ENCODE measurements at places on chromosomes 11 and 22.

DNA sequence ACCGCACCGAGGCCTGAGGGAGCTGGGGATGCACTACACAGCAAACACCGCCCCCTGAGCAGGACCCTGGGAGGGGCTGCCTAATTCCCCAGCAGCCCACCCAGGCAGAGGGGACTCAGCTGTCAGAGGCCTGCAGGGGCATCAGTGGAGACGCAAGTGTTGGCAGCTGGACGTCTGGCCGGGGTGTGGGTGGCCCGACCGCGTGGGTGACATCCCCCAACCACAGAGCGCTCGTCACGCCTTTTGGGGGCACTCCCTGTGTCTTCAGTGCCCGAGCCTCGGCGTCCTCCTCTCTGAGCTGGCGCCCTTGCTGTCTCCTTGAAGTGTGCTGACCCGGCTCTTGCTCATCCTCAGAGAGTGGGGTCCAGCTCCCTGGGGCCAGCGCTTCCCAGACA lies 150.2 kb downstream of the BRD1 start:
- DNase-seq = no peak

- no peak for DNase-seq
These were observed 200.6 kb upstream of the CTSC start for GRCh38 chr11:88538098-88538497.

GRCh38 chr11:2989006-2989405 lies 3.1 kb downstream of the NAP1L4 start:
- no peak for DNase-seq

GRCh38 chr11:57476757-57477506 lies 16.6 kb downstream of the RTN4RL2 start:
- no peak for DNase-seq

GRCh38 chr11:94193288-94193687 lies 64.6 kb downstream of the PANX1 start:
- DNase-seq = no peak

DNA sequence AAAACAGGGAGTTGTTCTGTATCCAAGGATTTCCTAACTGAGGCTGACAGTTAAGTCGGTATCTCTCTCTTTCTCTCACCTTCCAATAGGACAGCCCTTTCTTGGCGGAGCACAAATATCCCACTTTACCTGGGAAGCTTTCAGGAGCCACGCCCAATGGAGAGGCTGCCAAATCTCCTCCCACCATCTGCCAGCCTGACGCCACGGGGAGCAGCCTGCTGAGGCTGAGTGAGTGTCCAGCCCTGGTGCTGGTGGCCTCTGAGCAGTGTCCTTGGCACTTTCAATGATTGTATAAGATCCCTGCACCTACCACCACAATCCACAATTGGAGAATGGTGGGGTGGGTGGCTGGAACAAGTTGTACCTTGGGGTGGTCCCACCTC lies 33.7 kb downstream of the CYB5R2 start:
- DNase-seq = no peak

All from ascending aorta (tissue), 2 donors.